Right ventricle myocardium inferior (tissue), 1 donor: ENCODE measurements at places on chromosomes 11 and 22. TPM values are rescaled to one million over a fixed set of nuclear protein-coding genes. Genes with fewer than 3 reads are reported as not detected.

The NAALAD2 gene
- 1.1 TPM for total RNA-seq

GRCh38 chr11:20053572-20053971, 106.7 kb downstream of the DBX1 start:
- no peak for DNase-seq

DNA sequence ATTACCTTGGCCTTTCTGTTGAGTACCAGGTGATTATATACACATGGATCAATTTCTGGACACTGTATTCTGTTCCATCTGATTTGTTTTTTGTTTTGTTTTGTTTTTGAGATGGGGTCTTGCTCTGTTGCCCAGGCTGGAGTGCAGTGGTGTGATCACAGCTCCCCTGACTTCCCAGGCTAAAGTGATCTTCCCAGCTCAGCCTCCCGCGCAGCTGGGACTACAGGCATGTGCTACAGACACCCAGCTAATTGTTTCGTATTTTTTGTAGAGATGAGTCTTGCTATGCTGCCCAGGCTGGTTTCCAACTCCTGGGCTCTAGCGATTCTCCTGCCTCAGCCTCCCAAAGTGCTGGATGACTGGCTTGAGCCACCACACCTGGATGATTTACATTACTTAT, 19.0 kb downstream of the TCIRG1 start:
- no peak for DNase-seq

DNA sequence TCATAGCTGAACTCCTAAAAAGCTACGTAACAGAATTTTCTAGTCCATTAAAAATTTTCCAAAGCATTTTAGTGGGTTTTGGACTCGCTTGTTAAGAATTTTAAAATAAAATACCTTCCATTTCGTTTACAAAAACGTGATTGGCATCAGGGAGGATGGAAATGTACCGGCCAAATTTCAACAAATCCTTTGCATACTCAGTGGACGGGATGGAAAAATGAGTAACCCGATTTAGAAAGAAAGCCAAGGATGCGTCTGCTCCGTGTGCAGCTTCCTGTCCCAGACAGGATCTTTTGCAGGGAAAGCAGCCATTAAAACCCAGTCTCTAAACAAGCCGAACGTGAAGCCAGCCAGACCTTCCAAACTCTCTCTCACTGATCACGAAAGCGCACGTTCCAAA, 15.6 kb downstream of the TMEM184B start:
- no peak for DNase-seq

The GRAP2 gene
- 3.5 TPM for total RNA-seq
